ENCODE measurements at places on chromosomes 5 and 9.
A peak's percentile ranks its signal among the peaks of the same experiment; 100 is the strongest.

DNA sequence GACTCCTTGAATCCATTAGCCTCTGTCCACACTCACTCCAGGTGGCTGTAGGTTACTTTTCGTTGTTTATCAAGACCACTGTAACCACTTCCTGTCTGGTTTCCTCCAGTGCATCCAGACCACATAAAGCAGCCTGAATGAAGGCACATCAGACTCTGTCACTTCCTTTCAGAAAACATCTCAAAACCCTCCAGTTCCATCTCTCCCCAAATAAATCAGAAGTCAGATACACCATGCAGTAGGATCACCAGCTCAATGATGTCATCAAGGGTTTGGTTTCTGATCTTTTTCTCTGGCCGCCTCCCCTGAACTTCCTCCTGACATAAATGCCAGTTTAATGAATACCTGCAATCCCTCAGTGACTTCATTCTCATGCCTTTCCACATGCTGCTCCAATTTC lies 161.2 kb downstream of the ZNF462 start:
- DNase-seq, result no peak

GRCh38 chr5:124420952-124421351 lies 325.5 kb downstream of the ZNF608 start:
- DNase-seq, result no peak

GRCh38 chr9:16680975-16681651 lies 189.4 kb downstream of the BNC2 start:
- DNase-seq, result no peak

- no peak for DNase-seq
Observed at GRCh38 chr9:93702261-93702660, 125.9 kb downstream of the PHF2 start.

GRCh38 chr9:99213197-99213596 lies 8.5 kb downstream of the ALG2 start:
- no peak for DNase-seq

DNA sequence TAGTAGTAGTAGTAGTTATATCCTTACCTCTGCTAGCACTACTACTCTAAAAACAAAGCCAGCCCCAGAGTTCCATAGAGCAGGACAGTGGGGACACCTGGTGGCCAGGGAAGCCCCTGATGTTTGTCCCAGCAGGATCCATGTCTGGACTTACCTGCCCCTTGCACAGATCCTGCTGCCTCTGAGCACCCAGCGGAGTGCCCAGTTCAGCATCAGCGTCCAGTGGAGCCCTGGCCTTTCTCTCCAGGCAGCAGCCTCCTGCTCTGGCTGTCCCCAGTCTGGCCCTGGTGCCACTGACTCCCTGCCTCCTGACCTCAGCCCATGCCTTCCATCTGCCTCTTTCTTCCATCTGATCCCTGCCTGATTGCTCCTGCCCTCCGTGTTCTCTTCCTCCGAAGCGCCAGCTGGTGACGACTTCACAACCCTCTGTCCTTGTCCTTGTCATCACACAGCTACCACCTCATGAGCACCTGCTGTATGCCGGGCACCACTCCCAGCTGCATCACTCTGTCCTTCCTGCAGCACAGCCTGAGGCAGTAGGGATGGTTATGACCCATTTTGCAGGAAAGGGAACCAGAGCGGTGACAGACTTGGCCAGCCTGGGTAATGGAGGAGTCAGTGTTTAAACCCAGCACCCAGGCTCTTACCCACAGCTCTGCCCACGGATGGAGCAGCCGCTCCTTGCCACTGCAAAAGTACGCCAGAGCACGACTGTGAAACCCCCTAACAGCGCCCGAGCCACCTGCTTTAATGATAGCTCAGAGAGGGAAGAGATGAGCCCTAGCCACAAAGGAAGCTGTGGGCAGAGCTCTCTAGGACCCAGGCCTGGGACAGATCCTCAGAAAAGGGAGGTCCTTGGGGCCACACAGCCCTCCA lies 11.5 kb downstream of the SARDH start:
- no peak for DNase-seq

DNA sequence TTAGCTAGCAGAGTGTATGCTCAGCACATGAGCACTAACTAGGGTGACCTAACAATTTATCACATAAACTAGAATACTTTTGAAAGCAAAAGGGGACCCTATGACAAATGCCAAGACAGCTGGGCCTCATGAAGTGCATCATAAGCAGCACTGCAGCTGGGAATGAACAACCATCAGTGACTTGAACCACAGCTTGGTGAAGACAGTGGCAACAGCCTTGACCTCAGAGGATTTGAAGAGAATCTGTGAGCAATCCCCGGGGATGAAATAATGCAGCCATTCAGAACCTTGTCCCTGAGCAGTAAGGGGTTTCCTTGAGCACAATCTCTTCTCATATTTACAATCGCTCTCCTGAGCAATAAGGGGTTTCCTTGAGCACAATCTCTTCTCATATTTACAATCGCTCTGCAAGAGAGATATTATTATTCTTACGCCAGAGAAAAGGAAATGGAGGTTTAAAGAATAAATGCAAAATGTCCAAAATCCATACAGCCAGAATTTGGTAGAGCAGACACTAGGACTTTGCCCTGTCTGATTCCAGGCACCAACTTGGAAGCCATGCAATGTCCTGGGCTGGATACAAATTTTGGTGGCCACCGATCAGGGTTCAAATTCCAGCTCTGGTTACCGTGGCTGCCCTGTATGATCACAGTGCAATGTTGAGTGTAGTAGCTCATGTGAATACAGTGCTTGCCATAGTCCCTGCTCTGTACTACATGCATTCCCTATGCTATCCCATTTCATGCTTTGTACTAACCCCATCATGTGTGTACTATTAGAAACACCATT lies 846 bp upstream of the NSG2 start:
- no peak for DNase-seq

DNA sequence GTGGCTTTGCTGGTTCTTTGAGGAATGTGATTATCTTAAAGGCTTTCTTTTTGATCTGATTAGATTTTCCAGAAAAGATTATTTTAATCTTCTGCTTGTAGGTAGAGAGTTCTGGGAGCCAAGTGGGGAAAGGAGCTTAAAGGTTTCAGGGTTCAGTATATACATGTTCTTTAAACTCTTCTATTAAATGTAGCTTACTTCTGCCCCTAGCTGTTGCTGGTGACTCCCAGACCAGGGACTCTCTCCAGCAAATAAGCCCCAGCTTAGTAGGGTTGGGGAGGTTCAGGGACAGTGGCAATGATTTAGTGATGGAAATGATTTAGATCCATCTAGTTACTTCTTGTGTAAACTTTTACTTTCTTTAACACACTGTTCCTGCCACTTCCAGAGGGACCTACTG lies 72.2 kb downstream of the SLC12A2 start:
- DNase-seq, result no peak

GRCh38 chr5:92653730-92654461 lies 927.1 kb downstream of the NR2F1-AS1 start:
- DNase-seq, result peak; percentile 83

- no peak for DNase-seq
Observed at GRCh38 chr9:87255431-87256155, 242.1 kb upstream of the DAPK1 start.

GRCh38 chr9:2745560-2746380 lies 28.5 kb downstream of the KCNV2 start:
- DNase-seq, result no peak
